ENCODE measurements at places on chromosomes 2 and 18.

DNA sequence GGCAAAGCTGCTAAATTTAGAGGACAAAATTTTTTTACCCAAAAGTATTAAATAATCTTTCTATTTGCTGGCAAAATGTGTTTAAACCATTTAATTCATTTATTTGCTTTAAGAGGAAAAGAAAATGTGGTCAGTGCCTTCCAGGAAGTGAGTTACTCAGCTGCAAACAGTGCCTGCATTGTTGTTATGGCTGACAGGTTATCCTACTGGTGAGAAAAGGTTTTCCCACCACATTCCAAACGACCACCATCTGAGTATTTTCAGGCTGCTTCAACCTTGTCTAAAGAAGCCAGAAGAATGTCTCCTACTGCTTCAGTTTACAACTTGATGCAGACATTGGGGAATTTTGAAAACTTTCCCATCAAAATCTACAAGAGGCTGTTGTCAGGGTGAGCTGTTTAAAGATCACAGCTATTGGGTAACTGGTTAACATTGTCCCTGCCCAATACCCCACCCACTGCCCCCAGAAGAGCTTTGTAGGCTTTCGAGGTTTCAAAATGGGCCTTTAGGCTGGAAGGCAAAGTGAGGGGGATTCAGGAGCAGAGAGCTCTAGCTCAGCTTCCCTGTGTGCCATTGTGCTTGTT lies 461.3 kb upstream of the FANCL start:
- no peak for DNase-seq

DNA sequence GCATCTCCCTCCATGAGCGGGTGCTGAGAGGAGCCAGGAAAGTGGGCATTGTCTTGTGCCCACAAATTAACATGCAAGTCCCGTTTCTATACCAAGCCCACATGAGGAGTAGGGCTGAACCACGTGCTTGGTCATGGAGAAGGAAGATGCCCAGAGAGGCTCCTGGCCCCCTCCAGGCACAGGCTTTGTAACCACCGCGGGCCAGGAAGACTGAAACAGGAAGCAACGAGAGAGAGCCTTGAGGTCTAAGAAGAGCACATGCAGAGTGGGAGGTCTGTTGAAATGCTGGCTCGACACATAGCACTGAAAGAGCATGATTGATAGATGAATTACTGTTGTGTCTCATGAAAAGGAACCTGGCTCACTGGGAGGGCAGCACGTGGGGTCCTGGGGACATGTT lies 36.3 kb downstream of the VWA3B start:
- no peak for DNase-seq

DNA sequence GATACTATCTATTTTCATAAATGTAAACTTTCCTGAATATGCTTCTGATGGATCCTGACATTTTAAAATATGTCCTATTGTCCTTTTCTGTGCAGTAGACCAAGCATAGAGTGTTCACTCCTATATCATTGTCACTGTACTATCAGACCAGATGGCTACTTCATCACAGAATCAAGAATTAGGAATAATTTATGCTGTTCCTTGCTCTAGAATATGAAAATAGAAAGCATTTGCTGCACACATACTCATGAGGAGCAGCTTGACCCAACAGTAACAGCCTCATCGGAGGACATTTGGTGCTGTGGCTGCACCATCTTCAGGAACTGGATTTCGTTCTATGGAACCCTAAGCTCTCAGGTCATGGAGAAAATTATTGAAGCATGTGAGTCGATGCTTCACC lies 468.9 kb upstream of the HNRNPA3 start:
- DNase-seq: no peak

- no peak for DNase-seq
Measured at GRCh38 chr2:186725783-186726182, 31.9 kb downstream of the FAM171B start.

DNA sequence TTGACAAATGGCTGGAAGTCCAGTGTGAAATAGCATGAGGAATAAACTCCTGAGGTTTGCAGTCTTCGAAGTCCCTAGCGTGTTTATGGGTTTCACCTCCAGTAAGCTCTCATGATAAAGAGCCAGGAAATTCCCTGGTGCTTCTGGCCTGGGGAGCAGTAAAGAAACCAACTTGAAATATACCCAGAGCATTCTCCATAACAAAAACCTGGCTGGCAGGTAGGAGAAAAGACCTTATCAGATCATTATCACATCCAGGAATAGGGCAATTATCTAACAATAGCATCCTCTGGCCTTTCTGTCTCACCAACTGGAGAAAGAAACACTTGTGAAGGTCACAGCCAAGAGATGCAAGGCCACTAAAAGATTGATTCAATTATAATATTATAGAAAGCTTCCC lies 513.6 kb upstream of the LRRTM4 start:
- no peak for DNase-seq

- no peak for DNase-seq
Measured at GRCh38 chr2:23828986-23829385, 97.9 kb downstream of the ATAD2B start.

GRCh38 chr2:16126517-16127275 lies 186.3 kb downstream of the MYCN start:
- no peak for DNase-seq

GRCh38 chr2:30684516-30684915 lies 122.7 kb downstream of the CAPN13 start:
- no peak for DNase-seq

GRCh38 chr2:130870779-130871178 lies 34.1 kb downstream of the ARHGEF4 start:
- no peak for DNase-seq
